Umbilical cord (tissue), 2 donors: ENCODE measurements at places on chromosomes 7 and 10.
A peak's percentile ranks its signal among the peaks of the same experiment; 100 is the strongest.

- no peak for DNase-seq
Observed at GRCh38 chr7:67364441-67365017, 367.9 kb downstream of the TYW1 start.

DNA sequence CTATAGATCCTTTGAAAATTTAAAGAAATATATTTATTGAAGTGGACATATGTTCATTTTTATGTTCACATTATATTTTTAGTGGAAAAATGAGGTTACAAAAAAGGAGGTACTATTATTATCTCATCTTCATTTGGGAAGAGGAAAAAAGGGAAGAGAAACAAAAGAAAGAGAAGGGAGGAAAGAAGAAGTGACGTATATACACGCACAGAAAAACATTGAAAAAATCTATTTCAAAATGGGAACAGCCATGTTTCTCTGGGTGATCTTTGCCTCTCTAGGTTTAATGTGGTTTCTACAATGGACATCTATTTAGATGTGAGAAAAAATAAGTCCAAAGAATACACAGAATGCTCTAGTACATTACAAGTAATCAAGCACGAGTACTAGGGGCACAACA lies 14.8 kb downstream of the ANK3 start:
- no peak for DNase-seq

DNA sequence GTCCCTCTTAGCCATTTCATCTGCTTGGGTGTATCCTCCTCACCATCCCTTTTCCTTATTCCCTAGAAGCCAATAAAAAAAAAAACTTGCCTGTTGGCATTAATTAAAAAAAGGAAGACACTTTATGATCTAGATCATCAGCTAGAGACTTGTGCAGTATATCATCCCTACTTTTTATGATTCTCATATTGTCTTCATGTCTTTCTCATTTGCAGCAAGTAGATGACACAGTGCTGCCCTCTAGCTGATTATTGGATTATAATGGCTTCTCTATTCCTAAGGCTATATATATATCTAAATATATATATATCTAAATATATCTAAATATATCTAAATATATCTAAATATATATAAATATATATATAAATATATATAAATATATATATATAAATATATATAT lies 272.4 kb upstream of the LRGUK start:
- DNase-seq, result peak; percentile 45

DNA sequence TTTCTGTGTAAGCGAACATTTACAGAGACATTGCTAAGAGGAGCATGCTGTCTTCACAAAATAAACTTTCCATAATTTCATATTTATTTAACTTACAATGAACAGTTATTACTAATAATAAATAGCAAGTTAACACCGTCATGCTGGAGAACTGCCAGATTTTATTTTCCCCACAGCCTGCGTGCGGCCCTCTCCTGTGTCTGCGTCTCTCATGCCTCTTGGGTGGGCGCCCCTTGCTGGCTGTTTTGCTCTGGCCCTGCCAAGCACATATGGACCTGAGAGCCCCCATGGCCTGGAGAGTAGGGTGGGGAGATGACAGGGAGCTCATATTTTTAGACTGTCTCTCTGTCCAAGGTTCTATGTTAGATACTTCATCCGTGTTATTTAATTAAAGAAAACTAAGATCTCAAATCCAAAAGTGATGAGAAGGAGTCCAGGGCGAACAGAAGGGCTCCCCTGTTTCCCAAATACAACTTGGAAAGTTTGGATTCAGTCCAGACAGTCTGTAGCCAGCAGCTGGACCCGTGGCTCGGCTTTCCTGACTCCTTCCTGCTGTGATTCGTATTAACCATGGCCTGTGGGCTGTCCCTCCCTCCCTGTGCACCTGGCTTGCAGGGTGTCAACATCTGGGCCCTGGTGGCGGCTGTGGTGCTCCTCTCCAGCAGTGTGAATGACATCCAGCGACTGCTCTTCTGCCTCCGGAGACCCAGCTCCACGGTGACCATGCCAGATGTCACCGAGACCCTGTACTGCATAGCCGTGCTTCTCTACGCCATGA lies 20.5 kb downstream of the FBH1 start:
- DNase-seq, result no peak

GRCh38 chr10:51010977-51011376 lies 63.3 kb upstream of the PRKG1 start:
- DNase-seq, result peak; percentile 51

- no peak for DNase-seq
Observed at GRCh38 chr10:132096863-132097478, 31.2 kb downstream of the JAKMIP3 start.

DNA sequence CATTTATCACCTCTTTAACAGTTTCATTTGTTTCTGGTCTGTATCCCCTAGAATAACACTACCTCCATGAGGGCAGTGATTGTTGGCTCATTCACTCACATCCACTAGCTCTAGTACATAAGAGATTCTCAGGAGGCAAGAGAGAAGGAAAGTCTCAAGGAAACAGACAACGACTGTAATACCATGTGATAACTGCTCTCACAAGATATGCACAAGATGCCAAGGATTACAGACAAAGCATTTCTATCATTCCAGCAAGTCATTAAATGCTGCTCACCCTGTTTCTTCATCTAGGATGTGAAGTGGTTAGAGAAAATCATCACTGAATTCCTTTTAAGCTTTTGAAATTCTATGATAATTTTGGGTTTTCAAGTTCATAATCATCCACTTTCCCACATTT lies 115.3 kb downstream of the HIBADH start:
- DNase-seq, result peak; percentile 85

- peak; percentile 81 for DNase-seq
Observed at GRCh38 chr7:95549818-95550529, 46.3 kb downstream of the PDK4 start.

DNA sequence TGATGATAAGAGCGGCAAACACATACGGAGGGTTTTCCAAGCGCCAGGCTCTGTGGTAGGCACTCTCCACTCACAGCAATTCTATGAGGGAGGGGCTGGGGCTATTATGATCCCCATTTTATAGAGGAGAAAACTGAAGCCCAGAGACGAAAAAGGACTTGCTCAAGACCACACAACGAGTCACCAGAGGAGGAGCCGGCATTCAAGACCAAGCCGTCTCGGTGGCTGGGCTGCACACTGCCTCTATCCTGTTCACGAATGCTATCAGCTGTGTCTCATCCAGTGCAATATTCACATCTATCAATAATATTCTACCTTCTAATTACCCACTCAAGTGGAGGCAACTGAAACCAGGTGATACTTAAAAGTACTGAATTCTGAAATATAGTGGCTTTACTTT lies 67.8 kb upstream of the NMT2 start:
- DNase-seq, result no peak

GRCh38 chr10:131789516-131789915 lies 111.3 kb upstream of the PPP2R2D start:
- no peak for DNase-seq

GRCh38 chr10:96681524-96681923 lies 38.8 kb downstream of the PIK3AP1 start:
- DNase-seq, result no peak

DNA sequence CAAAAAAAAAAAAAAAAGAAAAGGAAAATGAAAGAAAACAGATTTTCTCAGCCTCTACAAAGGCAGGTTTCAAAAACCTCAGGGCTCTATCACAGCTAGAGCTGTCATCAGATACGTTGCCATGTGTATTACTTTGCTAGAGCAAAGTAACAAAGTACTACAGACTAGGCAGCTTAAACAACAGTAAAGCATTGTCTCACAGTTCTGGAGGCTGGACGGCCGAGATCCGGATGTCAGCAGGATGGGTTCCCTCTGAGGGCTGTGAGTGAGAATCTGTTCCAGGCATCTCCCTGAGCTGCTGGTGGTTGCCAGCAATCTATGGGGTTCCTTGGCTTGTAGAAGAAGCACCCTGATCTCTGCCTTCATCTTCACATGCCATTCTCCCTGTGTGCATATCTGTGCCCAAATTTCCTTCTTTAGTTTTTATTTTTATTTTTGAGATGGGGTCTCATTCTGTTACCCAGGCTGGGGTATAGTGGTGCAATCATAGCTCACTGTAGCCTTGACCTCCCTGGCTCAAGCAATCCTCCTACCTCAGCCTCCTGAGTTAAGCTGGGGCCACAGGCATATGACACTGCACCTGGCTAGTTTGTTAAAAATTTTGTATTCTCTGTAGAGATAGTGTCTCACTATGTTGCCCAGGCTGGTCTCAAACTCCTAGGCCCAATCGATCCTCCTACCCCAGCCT lies 48.9 kb upstream of the KDM7A start:
- DNase-seq, result no peak

- no peak for DNase-seq
Observed at GRCh38 chr7:98314469-98314868, 33.0 kb downstream of the BRI3 start.

- no peak for DNase-seq
Observed at GRCh38 chr10:123458933-123459332, 207.2 kb upstream of the GPR26 start.

GRCh38 chr10:30294476-30295240 lies 54.4 kb downstream of the MTPAP start:
- no peak for DNase-seq

DNA sequence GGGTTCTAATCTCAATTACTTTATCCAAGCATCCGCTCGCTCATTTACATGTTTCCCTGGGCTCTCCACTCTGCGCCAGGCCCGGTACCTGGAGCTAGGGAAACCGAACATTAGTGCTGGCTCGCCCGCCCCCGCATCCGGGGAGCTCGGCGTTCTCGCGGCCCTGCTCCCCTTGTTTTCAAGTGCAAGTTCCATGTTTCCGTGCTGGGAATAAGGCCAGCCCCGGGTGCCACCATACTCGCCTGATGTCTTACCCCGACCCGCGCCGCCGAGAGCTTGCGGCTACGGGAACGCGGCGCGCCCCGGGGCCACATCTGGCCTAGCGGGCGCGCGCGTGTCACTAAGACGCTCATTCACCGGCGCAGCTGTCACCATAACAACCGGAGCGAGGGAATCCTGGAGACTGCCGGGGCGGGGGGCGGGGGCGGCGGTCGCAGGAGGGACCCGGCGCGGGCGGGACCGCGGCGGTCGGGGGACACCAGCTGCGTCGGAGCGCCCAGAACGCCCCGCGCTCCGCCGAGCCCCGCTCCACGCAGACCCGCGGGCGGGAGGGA lies at the start of gene NEURL1:
NEURL1 (plus strand) TSS at position 344 of the 554 bp plus-strand sequence. CDS start 683 bp downstream, outside the sequence.
- peak; percentile 57 for DNase-seq

DNA sequence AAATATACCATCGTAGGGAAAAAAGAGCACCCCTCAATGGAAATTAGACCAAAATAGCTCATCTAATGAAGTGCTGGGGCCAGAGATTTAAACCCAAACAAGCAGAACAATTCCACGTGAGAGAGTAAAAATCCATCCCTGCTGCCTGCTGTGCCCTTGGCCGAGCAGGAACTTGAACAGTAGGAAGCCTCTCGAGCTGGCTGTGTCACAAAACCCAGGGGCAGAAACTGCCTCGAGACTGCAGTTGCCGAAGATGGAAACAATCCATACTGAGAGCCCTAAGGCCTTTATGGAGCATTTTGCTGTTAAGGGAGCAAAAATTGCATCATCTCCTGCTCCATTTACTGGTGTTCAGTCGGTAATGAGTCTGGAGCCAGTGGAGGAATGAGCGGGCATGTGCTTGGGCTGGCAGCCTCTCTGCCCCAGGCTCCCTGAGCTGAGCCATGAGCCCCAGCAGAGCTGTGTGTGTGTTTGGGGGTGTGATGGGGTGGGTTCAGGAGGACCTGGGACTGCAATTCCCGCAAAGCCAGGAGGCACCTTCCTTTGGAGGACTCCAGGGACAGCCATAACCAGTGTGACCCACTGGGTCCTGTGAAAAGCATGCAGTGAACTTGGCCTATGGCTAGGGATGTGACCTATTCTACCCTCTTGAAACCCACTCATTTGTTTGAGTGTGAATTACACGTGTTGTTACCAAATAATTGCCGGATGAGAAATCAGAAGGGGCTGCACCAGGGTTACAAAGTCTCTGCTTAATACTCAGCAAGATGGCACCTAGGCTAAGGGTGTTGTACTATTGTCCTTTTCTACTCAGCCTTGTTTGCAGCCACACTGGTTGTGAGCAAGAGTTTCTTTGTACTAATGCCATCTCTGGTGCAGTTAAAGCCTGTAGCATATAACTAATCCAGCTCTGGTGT lies 58.3 kb downstream of the CDHR3 start:
- peak; percentile 61 for DNase-seq

- DNase-seq, result no peak
Observed at GRCh38 chr7:46368871-46369270, 447.8 kb upstream of the IGFBP3 start.

- no peak for DNase-seq
Observed at GRCh38 chr10:95328013-95328412, 37.2 kb upstream of the PDLIM1 start.

- DNase-seq, result no peak
Observed at GRCh38 chr7:34365011-34365410, 293.0 kb upstream of the NPSR1 start.

DNA sequence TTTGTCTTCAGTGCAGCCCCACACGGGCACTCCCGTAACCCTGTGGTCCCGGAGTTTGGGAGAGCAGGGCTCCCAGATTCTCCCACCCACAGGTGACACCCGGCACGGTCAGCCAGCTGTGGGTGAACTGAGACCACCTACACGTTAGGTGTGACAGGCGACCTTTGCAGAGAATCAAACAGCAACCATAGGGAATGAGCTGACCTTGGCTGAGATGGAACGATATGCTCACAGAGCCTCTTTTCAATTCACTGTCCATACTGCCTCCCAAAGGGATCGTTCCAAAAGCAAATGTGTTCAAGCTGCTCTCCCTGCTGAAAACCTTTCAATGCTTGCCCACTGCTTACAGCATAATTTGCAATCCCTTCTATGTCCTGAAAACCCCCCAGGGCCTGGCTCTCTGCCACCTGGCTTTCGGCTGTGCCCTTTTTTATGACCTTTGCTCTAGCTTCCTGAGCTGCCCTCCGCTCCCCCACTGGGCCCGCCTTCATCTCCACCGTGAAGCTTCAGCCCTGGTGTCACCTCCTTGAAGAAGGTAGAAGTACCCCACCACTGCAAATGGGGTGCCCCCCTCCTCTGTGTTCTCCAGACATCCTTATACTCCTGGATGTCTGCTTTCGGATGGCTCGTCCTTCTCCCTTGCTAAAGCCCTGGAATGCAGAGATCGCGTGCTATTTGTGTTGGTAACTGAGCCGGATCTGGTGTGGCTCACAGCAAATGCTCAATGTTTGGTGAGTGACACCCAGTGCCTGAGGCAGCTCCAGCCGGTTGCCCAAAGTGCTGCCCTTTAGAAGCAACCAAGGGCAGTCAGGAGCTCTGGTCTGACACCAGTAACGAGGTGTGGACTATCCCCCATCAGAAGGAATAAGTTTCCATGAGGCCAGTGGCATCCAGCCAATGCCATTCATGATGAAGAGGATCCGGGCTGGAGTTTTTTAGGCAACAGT lies 90.4 kb downstream of the KIAA1549 start:
- peak; percentile 79 for DNase-seq

DNA sequence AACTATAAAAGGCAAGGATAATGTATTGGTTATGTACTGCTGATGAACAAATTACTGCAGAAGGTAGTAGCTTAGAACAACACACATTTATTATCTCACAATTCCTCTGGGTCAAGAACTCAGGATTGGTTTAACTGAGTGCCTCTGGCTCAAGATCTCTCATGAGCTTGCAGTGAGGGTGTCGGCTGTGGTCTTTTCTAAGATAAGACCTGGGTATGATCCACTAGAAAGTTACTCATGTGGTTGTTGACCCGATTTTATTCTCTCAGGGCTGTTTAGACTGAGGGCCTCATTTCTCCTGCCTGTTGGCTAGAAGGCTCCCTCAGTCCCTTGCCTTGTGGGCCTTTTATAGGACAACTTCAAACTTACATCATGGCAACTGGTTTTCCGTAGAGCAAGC lies 86.7 kb downstream of the VWDE start:
- no peak for DNase-seq
